Omental fat pad (tissue), 4 donors: ENCODE measurements at places on chromosomes 6 and 20. TPM values are rescaled to one million over a fixed set of nuclear protein-coding genes. Genes with fewer than 3 reads are reported as not detected.

DNA sequence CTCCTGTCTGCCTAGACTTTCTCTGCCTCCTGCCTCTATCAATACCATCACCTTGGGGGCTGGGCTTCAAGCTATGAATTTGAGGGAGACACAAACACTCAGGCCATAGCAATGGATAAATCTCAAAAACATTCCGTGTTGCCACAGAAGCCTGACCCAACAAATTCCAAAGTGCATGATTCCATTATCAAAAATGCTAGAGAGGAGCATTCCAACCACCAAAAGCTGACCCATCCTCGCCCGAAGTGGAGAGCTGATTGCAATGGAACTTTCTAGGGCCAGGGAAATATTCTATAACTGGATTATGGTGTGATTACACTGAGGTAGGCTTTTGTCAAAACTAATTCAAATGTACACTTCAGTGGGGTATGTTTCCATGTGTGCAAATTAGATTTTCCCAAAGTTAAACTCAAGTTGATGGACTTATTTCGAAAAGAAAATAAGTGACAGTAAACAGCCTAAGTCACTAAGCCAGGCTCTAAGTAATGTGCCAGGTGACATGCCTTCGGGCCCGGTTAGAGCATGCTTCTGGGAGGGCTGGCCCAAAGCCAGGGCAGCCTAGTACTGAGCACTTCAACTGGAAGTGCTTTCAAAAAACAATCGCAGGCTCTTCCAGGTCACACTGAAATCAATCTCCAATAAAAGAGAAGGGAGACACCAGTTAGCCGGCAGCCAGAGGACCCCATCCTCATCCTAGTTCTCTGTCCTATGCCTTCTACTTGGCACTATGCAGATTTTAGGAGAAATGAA lies 142.3 kb downstream of the TBXT start:
- no peak for DNase-seq

The MYCT1 gene
- total RNA-seq, result 19.0 TPM

The TMC2 gene
- total RNA-seq, result 0.46 TPM

DNA sequence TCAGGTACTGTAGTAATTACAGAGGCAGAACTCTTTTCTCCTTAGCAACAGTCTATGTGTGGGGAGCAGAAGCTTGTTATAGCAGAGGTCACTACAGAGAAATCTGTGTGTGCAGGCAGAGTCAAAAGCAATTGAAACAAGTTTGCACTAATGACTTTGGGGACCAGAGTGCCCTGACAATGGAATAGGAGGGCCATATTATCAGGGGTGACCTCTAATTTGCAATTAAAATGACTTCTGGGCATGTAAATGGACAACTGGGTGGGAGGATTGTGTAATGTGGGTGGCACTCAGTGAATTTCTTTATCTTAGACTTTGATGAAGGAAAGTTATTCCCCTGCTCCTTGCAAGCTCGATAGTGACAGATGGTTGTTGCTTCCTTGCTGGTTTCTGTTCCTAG lies 127.2 kb downstream of the PLCB4 start:
- DNase-seq, result no peak
